ENCODE measurements at places on chromosomes 3 and 15.

- DNase-seq = no peak
Observed at GRCh38 chr15:41782371-41783282, 8.3 kb downstream of the MAPKBP1 start.

- DNase-seq = no peak
Observed at GRCh38 chr3:152254041-152254440, 14.7 kb upstream of the MBNL1 start.

DNA sequence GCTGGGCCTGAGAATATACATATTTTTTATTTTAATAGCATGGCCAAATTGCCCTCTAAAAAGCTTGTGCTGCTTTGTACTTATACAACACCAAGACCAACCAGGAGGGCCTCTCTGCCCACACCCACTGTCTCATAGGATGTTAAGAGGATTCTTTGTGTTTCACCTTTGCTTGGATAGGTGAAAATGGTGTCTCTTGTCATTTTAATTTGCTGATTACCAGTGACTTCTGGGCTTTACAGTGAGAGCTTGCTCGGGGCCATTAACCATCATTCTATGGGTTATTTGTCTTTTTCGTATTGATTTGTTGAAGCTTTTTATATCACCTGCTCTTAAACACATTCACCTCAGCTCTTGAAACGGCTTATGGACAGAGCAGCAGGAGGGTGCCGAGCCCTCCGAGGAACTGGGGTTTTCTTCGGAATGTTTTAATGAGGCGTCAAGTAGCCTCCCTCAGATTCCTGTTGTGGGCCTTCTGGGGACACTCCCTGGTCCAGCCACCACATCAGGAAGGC lies 10.5 kb downstream of the PTH1R start:
- no peak for DNase-seq

- no peak for DNase-seq
Observed at GRCh38 chr15:62549345-62549970, 384.4 kb upstream of the C2CD4B start.

- no peak for DNase-seq
Observed at GRCh38 chr15:100208921-100209603, 132.7 kb downstream of the ADAMTS17 start.

- DNase-seq = no peak
Observed at GRCh38 chr3:182782149-182782548, 11.2 kb upstream of the ATP11B start.

GRCh38 chr3:117019082-117019713 lies 309.6 kb downstream of the TUSC7 start:
- peak; percentile 61 for DNase-seq

- no peak for DNase-seq
Observed at GRCh38 chr3:58497097-58497496, 5.2 kb downstream of the KCTD6 start.

GRCh38 chr3:64505419-64505818 lies 182.4 kb downstream of the ADAMTS9 start:
- DNase-seq = no peak

GRCh38 chr15:67833710-67834511 lies 5.9 kb downstream of the RNU6-1 start:
- no peak for DNase-seq

GRCh38 chr3:57974796-57975388 lies 33.3 kb upstream of the FLNB start:
- DNase-seq = no peak

GRCh38 chr15:81749716-81750375 lies 296.0 kb downstream of the MEX3B start:
- DNase-seq = no peak

DNA sequence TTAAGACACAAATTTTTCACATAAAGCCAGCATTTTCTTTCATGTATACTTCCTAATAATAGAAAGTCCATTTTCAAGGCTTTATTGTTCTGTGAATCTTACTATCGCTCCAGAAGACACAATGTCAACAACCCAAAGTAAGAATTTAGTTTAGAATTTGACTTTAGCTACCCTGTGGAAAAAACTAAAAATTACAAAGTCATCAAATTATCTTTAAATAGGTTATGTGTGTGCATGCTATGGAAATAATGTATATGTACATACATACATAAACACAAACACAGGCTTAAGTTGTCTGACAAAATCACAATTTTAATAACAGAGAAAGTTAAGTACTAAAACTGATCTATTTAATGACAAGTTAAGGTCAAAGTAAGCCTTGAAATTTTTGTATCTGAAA lies 20.2 kb upstream of the XXYLT1 start:
- DNase-seq = no peak

- DNase-seq = no peak
Observed at GRCh38 chr3:32195995-32196540, 42.4 kb upstream of the CMTM8 start.

DNA sequence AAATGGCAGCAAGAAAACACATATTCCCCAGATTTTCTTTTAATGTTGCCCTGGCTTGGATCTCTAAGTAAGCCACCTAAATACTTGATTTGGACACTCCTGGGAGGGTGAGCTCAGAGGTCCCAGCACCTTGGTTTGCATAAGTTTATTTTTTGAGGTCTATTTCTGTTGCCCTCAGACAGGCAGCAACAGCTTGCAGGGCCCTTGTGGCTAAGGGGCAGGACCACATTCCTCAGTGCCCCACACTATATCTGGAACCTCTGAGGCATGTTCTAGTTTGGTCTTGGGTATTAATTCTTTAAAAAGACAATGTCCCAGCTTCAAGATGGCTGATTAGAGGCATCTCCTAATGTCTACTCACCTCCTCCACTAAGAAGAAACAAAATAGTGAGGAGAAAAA lies 57.5 kb downstream of the IGSF11 start:
- DNase-seq = no peak

- DNase-seq = no peak
Observed at GRCh38 chr15:42106288-42106687, 11.9 kb upstream of the PLA2G4D start.

- no peak for DNase-seq
Observed at GRCh38 chr3:143961342-143961741, 10.3 kb upstream of the DIPK2A start.

- DNase-seq = peak; percentile 71
Observed at GRCh38 chr3:134364061-134364935, 9.9 kb downstream of the AMOTL2 start.

GRCh38 chr3:138675393-138675792 lies 66.8 kb downstream of the FAIM start:
- DNase-seq = no peak

DNA sequence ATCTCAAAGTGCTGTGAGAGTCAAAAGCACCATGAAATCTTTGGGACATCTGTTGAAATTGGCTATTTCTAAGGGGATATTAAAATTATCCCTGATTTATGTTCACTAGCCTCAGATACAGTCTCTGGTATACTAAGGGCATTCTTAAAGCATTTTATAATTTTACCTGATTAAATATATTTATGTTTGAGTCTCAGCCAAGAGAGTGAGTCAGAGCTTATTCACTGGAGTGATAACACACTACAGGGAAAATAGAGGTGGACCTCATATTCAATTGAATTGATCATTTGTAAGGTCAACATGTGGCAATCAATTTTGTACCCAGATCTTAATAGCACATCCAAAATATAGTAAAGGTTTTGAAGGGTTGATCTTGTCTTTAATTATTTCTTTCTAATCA lies 733.6 kb downstream of the EPHA3 start:
- DNase-seq = no peak

All from amygdala (tissue), 56 donors.